ENCODE measurements at places on chromosomes 13 and 19. TPM values are rescaled to one million over a fixed set of nuclear protein-coding genes. Genes with fewer than 3 reads are reported as not detected.

- no peak for DNase-seq
These were observed 95.5 kb upstream of the SERP2 start for GRCh38 chr13:44278166-44278565.

- DNase-seq = no peak
These were observed 103.3 kb downstream of the DGKH start for GRCh38 chr13:42151781-42152180.

DNA sequence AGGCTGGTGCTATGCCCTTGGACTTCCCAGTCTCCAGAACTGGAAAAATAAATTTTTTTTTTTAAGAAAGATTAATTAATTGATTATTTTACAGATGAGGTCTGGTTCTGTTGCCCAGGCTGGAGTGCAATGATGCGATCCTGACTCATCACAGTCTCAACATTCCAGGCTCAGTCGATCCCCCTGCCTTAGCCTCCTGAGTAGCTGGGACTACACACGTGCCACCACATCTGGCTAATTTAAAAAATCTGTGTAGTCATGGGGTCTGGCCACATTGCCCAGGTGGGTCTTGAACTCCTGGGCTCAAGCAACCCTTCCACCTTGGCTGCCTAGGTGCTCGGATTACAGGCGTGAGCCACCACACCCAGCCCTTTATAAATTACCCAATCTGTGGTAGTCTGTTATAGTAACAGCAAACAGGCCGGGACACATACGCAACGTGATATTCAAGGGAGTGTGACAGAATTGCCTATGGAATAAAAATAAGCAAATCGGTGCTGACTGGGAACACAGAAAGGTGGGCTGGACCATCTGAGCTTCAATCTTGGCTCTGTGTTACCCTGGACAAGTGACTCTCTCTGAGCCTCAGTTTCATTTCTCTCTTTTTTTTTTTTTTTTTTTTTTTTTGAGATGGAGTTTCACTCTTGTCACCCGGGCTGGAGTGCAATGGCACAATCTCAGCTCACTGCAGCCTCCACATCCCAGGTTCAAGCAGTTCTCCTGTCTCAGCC is 42.8 kb downstream of the PIN1 start:
- DNase-seq = no peak

GRCh38 chr13:42667638-42668037 is 93.7 kb downstream of the TNFSF11 start:
- no peak for DNase-seq

DNA sequence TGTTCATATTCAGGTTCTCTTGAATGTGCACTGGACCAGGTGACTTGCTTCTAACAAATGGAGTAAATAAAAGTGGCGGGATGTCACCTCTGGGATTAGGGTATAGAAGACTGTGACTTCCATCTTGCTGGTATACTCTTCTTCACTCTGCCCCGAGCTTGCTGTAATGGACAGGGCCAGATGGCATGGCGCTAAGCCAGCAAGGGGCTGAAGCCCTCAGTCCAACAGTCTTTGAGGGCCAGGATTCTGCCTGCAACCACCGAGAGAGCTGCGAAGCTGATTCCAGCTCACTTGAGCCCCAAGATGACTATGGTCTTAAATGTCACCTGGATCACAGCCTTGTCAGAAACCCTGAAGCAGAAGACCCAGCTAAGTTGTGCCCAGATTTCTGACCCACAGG is 600.0 kb downstream of the FGF9 start:
- no peak for DNase-seq

- no peak for DNase-seq
These were observed 6.9 kb downstream of the MYADM start for GRCh38 chr19:53874606-53874990.

MTUS2 gene
- 0.42 TPM for total RNA-seq
